ENCODE measurements at places on chromosomes 3 and 15.

- DNase-seq: no peak
These were observed 18.6 kb upstream of the THSD4 start for GRCh38 chr15:71096676-71097075.

- no peak for DNase-seq
These were observed 293.9 kb upstream of the PROK2 start for GRCh38 chr3:72078676-72079368.

GRCh38 chr15:67405208-67406191 lies 115.4 kb upstream of the C15orf61 start:
- DNase-seq: no peak

GRCh38 chr3:25094932-25095685 lies 333.0 kb upstream of the RARB start:
- no peak for DNase-seq

- DNase-seq: no peak
These were observed 4.8 kb downstream of the GPR171 start for GRCh38 chr3:151197981-151198767.

DNA sequence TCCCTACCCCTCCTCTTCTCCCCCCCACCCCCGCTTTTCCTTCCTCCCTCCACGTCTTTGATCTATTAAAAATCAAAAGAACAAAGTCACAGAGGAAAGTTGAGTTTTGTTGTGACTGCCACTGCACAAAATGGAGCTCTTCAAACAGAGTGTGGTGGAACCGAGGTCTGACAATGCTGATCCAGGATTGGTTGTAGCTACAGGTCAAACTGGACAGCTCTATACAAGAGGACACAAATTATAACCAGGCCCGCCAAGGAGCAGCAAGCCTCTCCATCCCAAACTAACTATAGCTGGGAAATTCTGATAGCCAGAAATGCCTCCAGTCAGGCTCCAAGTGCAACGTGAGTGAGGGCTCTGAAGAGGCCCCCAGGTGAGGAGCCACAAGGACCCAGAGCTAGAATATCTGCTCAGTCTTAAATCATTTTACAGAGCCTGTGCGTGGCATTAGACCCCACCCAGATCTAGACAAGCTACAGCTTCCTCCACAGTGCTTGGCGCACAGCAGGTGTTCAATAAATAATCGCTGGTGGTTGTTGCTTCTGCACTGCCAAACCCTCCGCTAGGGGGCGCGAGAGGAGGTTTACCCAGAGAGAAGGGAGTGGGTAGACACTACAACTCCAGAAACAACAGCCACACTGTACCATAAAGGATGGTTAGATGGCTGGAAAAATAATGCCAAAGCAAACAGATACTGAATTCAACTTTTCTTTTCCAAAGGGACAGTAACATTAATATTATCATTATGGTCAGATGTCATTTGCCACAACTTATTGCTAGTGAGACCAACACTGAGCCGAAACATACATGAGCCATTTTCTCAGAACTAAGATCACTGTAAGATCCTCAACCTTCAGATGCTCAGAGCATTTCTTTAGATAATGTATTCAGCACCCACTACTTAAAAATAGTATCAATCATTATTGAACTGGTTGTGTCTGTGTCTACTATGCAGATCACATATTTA lies 44.6 kb downstream of the ZIC4 start:
- DNase-seq: no peak

GRCh38 chr3:172622916-172623700 lies 87.8 kb downstream of the NCEH1 start:
- DNase-seq: peak; percentile 31

GRCh38 chr3:133505813-133506212 lies 67.7 kb upstream of the CDV3 start:
- no peak for DNase-seq

Data from stimulated activated CD4-positive, alpha-beta T cell treated with anti-CD3 and anti-CD28 coated beads, Interleukin-2, amount 100 ng/mL, for 4 hours (primary cell).